Activated CD4-positive, CD25-positive, alpha-beta regulatory T cell treated with anti-CD3 and anti-CD28 coated beads, Interleukin-2, amount 50 U/mL, for 16 hours (primary cell): ENCODE measurements at places on chromosomes 13 and 19.
A peak's percentile ranks its signal among the peaks of the same experiment; 100 is the strongest.

DNA sequence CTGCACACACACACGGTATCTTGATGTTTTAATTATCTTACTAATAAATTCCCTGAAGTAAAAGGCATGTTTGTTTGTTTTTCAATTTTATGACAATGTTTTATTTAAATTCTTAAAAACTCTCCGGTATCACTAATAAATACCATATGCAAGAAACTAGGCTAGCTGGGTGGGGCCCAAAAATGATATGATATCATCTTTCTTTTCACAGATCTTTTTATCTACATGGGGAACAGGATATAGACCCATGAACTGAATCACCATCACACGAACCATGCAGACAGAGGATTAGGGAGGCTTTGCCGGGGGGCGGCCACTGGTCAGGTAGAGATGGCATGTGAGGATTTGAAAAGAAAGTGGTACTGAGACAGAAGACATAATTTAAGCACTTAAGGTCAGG is 266.4 kb downstream of the ENOX1 start:
- no peak for DNase-seq

DNA sequence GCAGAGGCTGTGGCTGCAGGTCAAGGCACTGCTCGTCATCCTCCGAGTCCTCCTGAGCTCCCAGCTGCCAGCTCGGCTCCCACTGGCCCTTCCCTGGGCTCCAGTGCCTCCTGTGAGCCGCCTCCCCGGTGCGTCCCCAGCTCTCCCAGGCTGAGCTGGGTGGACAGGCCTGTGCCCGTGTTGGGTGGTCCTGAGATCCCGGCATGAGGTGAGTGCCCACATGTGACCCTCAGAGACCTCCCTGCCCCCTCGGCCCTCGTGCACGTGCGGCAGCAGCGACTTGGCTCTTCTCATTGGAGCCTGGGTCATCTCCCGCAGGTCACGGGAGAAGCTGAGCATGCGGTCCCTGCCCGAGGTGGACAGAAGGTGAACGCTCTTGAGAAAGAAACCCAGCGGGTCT is 15.4 kb downstream of the ADAT3 start:
- DNase-seq = no peak

DNA sequence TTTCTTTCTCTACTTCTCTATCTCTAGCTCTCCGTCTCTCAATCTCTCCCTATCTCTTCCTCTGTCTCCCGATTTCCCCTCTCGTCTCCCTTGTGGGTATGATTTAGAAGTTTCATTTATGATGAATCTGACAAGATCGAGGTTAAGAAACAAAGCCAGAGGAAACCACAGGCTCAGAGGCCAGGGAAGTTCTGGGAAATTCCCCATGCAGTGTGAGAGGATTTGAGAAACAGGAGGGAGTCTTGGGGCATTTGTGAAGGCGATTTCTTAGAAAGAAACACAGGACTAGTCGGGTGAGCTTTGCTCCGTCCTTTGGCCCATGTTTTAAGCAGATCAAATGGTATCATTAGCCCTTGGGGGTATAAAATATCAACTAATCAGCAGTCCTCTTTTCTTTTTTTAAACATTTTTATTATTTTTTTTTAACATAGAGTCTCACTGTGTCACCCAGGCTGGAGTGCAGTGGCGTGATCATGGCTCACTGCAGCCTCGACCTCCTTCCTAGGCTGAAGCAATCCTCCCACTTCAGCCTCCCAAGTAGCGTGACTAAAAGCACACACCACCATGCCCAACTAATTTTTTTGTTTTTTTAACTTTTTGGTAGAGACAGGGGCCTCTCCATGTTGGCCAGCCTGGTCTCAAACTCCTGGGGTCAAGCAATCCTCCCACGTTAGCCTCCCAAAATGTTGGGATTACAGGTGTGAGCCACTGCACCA is 25.8 kb downstream of the TNFSF9 start:
- no peak for DNase-seq

GRCh38 chr13:66207610-66208009 is 1022.5 kb downstream of the PCDH9 start:
- no peak for DNase-seq

GRCh38 chr19:1074544-1075283 is 7.7 kb downstream of the ARHGAP45 start:
- peak; percentile 87 for DNase-seq

- no peak for DNase-seq
Measured at GRCh38 chr19:30629086-30629485, 256.9 kb downstream of the ZNF536 start.

- DNase-seq = no peak
Measured at GRCh38 chr13:46578590-46578975, 25.6 kb downstream of the LRCH1 start.

DNA sequence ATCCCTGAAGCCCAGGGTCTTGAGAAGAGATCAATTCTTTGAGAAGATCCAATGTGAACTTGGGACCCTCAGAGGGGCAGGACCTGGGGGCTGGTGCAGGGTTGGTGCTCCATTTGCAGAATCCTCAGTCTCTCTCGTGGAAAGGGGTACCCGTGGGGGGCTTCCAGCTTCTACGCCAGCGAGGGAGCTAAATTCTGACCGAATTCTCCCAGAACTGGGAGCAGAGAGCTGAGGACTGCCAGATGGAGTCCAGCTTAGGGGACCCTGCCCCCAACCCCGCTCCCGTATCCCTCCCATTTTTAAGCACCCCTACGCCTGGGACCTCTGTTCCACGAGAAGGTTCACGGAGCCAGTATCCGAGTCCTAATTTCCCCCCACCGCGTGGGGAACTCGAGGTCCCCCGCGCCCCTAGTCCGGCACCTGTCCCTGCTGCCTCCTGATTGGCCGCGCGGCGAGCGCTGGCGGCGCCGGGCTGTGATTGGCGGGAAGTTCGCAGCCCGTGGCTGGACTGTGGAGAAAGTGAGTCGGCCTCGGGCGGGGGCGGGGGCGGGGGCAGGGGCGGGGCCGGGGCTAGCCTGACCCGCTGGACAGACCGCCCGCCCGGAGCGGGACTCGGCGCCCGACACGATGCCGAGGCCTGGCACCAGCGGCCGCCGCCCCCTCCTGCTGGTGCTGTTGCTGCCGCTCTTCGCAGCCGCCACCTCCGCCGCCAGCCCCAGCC is 4.4 kb upstream of the LTBP4 start:
- no peak for DNase-seq

DNA sequence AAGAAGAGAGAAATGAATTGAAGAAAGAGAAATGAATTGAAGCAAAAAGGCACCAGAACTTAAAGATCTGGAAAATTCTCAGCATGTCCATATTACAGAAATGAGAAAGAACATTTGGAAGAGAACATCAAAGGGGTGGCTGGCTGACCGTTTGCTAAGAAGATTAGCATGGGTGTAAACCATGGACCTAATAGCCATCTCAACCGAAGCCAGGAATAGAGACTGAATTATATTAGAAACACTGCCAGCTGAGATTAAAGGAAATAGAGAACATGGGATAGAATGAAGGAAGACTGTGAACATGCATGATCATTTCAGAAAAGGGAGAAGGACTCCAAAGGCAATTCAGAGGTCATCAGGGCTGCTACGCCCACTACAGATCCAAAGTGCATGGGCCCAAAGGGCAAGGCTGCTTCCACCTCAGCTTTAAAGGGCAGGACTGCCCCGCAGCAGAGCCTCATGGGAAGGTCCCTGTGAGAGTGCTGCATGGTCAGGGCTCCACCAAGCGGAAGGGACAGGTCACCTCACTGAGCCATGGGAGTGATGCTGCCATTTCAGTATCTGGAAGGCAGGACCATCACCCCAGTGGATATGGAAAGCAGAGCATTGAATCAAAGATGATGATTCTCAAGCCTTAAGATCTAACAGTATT is 23.1 kb downstream of the FNDC3A start:
- no peak for DNase-seq

- DNase-seq = no peak
Measured at GRCh38 chr19:18311502-18312091, 11.3 kb downstream of the LSM4 start.

DNA sequence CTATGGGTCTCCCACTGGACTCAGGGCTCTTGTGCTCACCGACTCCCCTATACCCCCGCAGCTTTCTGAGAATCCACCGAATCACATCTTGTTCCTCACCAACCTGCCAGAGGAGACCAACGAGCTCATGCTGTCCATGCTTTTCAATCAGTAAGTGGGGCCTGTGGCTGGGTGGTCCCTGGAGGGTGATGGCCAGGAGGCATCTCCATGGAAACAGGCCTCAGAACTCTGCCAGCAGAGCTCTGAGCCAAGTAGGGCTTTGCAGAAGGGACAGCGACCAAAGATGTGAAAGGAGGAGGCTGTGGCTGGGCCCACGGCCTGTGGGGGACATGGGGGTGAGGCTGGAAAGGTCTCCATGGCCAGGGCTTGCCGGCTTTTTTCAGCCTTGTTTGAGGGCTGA is 11.8 kb upstream of the MIA start:
- no peak for DNase-seq

- DNase-seq = no peak
Measured at GRCh38 chr19:45153339-45154063, 7.3 kb downstream of the NKPD1 start.

DNA sequence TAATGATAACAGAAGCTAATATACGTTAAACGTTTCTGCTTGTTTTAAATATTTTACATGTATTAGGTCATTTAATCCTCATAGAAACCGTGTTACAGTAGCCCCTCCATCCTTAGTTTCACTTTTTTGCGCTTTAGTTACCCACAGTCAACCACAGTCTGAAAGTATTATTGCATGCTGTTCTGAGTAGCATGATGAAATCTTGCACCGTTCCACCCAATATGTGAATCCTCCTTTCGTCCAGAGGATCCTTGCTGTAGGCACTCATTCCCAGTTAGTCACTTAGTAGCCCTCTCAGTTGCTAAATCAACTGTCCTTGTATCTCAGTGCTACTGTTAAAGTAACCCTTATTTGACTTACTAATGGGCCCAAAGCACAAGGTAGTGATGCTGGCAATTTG is 257.8 kb downstream of the ENOX1 start:
- DNase-seq = no peak

- DNase-seq = no peak
Measured at GRCh38 chr13:24660023-24660741, 20.0 kb upstream of the ATP12A start.

DNA sequence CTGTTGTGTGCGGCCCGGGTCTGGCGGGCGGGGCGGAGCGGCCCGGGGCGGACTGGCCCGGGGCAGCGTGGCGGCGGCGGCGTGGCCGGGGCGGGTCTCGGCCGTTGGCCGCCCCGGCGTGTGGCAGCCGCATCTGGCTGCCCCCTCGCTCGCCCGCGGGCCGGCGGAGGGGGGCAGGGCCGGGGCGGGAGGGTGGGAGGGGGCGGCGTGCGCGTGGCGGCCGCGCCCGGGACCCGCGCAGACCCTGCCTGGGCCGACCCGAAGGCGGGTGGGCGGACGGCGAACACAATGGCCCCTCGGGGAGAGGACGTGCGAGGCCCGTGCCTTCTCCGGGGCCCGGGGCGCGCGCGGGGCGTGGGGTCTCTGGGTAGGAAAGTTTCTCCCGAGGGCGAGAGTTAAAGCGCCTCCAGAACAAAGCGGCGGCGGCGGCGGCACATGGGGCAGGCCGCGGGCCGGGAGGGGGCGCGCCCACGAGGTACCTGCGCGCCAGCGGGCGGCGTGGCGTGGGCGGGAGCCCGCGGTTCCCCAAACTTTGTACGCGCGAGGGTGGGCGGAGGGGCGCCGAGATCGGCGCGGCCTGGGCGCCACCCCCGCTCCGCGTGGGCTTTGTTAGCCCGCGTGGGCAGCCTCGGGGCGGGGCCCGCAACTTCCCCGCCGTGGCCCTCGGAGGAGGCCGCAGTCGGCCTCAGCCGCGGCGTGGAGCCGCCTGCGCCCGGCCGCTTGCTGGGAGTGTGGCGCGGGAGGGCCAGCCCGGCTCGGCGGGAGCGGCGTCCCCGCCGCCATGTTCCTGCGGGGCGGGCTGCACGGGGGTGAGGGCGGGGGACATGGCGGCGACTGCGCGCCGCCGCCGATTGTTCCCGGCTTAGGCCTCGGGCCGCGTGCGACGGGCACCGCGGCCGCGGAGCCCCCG is 764 bp downstream of the MIR17HG start:
- peak; percentile 48 for DNase-seq

DNA sequence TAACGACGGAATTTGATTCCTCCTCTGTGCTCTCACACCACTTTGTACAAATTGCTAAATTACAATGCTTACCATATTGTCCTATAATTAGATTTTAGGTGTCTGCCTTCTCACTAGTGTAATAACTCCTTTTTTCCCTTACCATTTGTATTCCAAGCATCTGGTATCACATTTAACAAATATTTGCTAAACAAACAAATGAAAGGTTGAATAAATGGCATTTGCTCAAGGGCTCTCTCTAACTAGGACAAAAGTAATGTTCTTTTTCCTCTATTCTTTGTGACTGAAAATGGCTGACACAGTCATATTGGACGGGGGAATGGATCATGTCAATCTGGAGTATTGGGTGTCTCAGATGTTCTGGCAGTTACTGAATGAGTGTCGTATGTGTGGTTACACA is 99.7 kb downstream of the ENOX1 start:
- DNase-seq = no peak

DNA sequence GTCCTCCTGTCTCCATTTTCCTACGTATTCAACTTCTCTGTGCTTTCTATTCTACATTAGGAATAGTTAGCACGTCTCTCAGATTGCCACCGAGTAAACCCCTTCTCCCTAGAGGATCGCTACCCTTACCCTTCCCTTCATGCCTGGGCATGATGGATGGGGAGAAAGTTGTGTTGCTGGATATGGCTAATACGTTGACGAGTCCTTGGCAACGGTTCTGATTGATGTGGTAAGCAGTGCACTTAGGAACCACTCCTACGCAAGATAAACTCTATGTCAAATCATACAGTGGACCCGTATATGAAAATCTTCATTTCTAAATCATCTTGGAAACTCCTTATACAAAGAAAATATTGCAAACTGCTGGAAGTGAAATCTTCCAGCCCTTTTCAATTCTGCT is 224.5 kb downstream of the EFNB2 start:
- no peak for DNase-seq

DNA sequence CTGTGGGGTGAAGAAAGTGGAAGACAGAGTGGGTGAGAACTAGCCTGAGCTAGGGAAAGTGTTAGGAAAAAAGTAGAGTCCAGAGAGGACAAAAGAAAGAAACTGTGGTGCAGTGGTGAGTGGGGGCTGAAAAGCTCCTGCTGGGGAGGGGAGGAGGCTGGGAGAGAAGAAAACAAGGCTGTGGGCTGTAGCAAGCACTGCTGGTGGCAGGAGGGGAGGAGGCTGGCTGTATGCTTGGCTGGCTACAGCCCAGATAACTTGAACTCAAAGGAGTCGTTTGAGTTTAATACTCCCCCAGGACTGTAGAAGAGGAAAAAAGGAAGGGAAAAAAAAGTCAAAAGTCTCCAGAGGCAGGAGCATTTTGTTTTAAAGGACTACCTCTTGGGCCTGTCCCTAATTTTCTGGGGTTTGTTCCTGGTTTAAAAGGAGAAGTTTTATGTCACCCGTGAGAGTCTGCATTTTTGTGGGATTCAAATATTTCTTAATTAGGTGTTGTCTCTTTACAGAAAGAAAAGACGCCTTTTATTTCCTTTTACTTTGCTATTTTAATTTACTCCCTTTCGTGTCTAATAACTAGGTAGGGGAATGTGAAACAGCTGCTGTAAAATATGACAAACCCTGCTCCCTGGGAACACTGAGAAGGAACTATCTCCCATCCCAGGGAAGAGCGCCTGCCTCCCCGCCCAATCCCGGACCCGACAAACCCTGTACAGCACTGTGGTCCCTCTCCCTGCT is 21.7 kb downstream of the ZIC5 start:
- no peak for DNase-seq

GRCh38 chr19:39352381-39353255 is 10.4 kb downstream of the SAMD4B start:
- no peak for DNase-seq

- no peak for DNase-seq
Measured at GRCh38 chr13:44306371-44307192, 67.0 kb upstream of the SERP2 start.

GRCh38 chr13:55266644-55267043 is 1874.1 kb upstream of the PRR20A start:
- no peak for DNase-seq
